ENCODE measurements at places on chromosomes 1 and 21. TPM values are rescaled to one million over a fixed set of nuclear protein-coding genes. Genes with fewer than 3 reads are reported as not detected.
A peak's percentile ranks its signal among the peaks of the same experiment; 100 is the strongest.

- no peak for DNase-seq
These were observed 6.6 kb upstream of the ZNF669 start for GRCh38 chr1:247110627-247111258.

GRCh38 chr1:17270891-17271765 is 22.2 kb downstream of the PADI3 start:
- no peak for DNase-seq

DNA sequence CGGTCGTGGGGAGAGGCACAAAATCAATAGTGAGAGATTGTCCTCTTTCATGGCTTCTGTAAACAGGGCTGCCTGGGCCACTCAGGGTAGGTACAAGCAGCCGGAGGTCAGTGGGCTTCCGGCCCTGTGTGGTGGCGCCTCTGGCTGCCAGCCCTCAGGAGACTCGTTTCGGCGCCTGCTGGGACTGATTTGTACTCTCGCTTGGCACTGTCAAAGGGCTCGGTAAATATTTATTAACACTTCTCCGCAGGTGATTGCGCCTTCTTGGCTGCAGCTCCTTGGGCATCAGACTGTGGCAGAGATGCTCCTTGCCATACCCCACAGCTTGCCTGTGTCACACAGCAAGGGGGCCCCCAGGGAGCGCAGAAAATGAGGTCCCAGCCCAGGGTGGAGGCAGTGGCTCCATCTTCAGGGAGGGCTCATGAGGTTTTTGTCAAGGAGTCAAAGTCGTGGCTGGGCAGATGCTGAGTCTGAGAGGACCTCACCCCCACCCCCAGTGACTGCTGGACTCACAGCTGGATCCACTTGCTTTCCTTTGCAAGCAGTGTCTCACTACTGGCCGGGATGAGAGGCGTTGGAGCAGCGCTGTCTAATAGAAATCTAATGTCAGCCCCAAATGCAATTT is 262.5 kb downstream of the GRIK3 start:
- DNase-seq = no peak

GRCh38 chr1:41238311-41238988 is 3.7 kb downstream of the SCMH1 start:
- DNase-seq = no peak

ST7L gene
- 11.4 TPM for polyA plus RNA-seq

DNA sequence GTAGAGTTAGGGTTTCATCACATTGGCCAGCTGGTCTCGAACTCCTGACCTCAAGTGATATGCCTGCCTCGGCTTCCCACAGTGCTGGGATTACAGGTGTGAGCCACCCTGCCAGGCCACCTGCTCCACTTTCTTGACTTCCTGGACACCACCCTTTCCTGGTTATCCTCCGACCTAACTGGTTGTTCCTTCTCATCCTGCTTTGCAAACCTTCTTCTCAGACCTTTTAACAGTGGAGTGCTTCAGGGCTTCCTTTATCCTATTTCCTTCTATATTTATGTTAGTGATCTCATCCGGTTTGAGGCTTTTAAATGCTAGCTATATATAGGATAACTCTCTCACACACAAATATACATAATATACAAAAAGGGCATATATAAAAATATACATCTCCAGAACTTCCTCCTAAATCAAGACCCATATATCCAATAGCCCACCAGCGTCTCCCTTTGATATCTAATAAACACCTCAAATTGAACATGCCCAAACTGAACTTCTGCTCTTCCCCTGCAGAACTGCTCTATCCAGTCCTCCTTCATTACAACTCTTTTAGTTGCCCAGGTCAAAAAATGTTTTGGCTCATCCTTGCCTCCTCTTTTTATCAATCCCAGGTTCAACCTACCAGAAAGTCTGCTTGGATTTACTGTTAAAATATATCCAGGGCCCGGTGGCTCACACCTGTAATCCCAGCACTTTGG is 19.5 kb upstream of the UQCRHL start:
- DNase-seq = no peak

- peak; percentile 14 for DNase-seq
These were observed 112.3 kb upstream of the TRABD2B start for GRCh38 chr1:48109390-48110013.

- peak; percentile 51 for DNase-seq
These were observed 8.5 kb downstream of the IRF2BP2 start for GRCh38 chr1:234601301-234602017.

OR6K3 gene
- not detected for polyA plus RNA-seq

GRCh38 chr1:226029568-226030225 is 30.6 kb upstream of the SDE2 start:
- no peak for DNase-seq

DNA sequence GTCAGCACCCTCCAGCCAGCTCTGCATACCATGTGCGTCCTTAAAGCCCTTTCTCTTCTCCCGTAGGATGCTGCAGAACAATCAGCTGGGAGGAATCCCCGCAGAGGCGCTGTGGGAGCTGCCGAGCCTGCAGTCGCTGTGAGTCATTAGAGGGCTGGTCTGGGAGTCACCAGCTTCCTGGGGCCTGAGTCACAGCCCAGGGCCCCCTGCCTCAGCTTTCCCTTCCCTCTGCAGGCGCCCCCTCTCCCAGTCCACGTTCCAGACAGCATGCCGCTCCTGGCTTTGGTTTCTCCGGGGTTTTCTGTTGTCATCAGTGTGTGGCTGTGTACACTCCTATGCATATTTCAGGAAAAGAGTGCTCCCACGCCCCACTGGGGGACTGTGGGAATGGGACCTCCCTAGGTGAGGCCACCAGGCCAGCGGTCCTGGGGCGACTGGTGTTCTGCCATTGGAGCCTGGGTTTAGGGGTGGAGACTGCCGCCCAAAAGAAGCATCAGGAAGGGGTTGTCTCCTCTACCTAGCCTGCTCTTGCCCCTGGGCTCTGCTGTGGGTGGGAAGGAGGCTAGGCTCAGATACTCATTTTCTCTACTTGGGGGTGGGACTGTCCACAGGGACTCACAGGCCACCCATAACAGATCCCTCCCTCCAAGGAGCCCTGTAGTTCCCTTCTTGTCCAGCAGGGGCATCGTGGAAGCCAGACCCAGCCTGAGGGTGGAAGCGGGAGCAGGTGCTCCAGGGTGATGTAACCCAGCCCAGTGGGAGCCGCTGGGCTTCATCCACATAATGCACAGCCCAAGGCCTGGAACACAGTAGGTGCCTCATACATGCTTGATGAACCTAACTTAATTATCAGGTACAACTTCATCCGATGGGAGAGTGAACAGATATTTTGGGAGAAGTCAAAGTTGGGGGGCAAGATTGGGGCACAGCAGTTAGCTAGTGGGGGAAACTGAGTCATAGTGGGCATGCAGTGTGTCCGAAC is 42.5 kb downstream of the LGR6 start:
- DNase-seq = peak; percentile 52

AHCYL1 gene
- polyA plus RNA-seq = 46.4 TPM

HMGCS2 gene
- not detected for polyA plus RNA-seq

NUP210L gene
- 0.13 TPM for polyA plus RNA-seq

KCNA3 gene
- polyA plus RNA-seq = 15.3 TPM

MNDA gene
- polyA plus RNA-seq = 16.3 TPM

OSCP1 gene
- polyA plus RNA-seq = not detected

DNA sequence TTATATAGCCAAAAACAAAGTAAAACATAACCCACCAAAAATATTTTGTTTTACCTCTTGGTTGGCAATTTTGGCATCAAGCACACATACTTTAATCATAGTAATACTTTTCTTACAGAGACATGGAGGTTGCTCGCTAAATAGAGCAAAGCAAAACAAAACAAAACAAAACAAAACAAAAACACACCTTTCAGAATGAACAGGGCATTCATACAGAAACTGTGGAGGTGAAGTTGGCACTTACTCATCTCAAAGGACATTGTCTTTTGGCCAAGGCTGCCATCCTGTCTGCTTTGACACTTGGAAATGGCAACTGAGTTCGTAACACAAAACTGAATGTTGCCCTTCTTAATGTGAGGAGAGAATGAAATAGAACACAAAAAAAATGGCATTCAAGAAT is 773.1 kb downstream of the USP25 start:
- no peak for DNase-seq

- DNase-seq = no peak
These were observed 3.9 kb upstream of the DIP2A start for GRCh38 chr21:46454634-46455390.

- DNase-seq = peak; percentile 60
These were observed 474.5 kb downstream of the PTPRC start for GRCh38 chr1:199113265-199113869.

CA14 gene
- polyA plus RNA-seq = 0.70 TPM

- no peak for DNase-seq
These were observed 24.0 kb upstream of the PAX7 start for GRCh38 chr1:18606443-18607288.

DNA sequence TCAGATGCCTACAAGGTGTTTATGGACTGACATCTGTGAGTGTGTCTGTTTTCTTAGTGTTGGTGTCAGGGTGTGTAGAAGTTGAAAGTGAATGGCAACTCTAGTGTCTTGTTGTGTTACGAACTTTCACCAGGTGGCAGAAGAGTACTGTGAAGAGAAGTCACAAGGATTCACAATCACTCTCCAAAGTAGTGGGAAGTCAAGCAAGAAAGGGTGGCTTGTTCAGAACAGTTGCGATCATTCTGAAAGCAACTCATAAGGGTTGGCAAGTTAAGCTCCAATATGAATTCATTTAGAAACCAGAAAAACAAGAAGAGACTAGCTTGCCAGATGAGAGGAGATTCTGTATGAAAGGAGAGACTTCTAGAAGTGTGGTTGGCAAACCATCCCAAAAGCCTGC is 86.1 kb downstream of the FASLG start:
- DNase-seq = peak; percentile 60

GRCh38 chr1:204673909-204674649 is 11.5 kb downstream of the LRRN2 start:
- DNase-seq = no peak

SPAG17 gene
- polyA plus RNA-seq = not detected

GRCh38 chr1:17739050-17739449 is 16.1 kb upstream of the ACTL8 start:
- no peak for DNase-seq

- DNase-seq = no peak
These were observed 69.2 kb downstream of the LTN1 start for GRCh38 chr21:28923439-28923975.

DNA sequence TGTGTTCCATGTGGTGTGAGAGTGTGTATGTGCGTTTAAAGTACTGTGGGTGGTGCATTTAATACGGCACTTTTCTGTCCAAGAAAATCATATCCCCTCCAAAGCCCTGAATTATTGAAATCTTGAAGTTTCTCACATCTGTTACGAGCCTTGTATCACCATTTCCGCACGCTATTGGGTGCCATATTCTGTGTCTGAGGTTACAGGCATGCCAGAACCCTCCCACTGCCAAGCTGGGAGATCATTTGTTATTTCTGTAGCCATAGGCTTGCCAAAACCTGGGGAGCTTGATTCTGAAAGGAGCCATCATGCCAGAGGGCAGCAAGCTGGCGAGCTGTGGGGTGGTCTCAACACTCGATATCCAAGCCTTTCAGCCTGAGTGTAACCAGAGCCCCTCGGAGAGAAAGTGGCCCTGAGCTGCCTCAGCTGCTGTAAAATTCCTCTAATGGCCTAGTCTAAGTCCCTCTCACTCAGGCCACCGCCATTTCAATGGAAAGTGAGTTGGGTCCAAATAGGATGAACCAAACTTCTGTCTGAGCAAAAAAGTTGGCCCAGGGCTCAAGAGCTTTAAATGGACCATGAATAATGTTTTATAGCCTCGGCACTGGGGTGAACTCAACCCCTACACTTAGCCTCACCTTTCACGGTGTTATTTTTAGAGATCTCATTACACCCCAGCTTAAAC is 298.4 kb upstream of the DUSP10 start:
- DNase-seq = no peak

DNA sequence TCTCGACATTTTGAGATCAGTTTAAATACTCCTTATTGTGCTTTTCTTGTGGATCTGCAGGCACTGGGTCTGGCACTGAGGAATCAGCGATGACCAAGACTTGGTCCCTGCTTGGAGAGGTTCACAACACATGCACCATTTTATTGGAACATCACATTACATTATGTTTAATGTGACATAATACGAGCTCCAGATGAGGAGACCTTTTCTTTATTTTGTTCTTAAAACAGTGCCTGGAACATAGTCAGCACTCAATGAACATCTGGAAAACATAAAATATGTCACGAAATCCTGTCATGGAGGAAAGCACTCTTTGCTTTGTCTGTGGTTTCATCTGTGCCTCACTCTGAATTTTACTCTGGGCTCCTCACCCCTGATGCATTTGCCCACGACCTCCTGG is 110.7 kb downstream of the ST6GALNAC3 start:
- DNase-seq = no peak

GRCh38 chr1:80894921-80895320 is 905.8 kb upstream of the ADGRL2 start:
- DNase-seq = no peak

TNFRSF4 gene
- 7.6 TPM for polyA plus RNA-seq

GRCh38 chr1:198318085-198318484 is 161.3 kb downstream of the NEK7 start:
- no peak for DNase-seq

- DNase-seq = no peak
These were observed 14.3 kb downstream of the ATF3 start for GRCh38 chr1:212622906-212623305.

DNA sequence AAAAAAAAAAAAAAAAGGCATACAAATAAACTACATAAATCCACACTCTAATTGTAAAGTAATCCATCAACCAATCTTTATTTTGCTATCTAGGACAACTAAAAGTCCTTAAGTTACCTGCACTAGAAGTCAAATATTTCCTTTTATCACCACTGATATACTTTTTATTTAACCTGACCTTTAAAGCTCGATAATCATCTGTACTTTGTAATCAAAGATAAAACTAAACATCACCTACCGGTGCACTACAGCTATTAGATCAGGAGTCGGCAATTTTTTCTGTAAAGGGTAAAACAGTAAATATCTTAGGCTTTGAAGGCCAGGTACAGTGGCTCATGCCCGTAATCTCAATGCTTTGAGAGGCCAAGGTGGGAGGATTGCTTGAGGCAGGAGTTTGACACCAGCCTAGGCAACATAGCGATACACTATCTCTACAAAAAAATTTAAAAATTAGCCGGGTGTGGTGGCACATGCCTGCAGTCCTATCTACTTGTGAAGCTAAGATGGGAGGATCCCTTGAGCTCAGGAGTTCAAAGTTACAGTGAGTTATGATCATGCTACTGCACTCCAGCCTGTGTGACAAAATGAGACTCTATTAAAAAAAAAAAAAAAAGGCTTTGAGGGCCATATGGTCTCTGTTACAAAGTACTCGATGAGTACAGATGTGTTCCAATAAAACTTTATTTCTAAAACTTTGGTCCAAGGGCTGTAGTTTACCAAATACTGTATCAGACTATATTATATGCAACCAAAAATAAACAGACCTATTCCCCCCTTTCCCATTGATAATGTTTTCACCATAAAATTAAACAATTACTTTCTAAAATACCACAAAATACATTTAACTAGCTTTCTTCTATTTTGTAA is 47.1 kb downstream of the TESK2 start:
- no peak for DNase-seq

AMPD1 gene
- not detected for polyA plus RNA-seq
